ENCODE measurements at places on chromosomes 7 and 10. TPM values are rescaled to one million over a fixed set of nuclear protein-coding genes. Genes with fewer than 3 reads are reported as not detected.

Gene CYP26C1
- total RNA-seq, result not detected

Gene MARCHF5
- 31.8 TPM for total RNA-seq

Gene ADAM22
- total RNA-seq, result 0.34 TPM

Gene TFEC
- total RNA-seq, result not detected

Gene SCIN
- total RNA-seq, result 0.70 TPM

Gene C10orf62
- not detected for total RNA-seq

Gene ASB10
- not detected for total RNA-seq

Gene ZPBP
- total RNA-seq, result not detected

Gene ANKRD30A
- total RNA-seq, result 0.64 TPM

Gene HTR7
- total RNA-seq, result 0.15 TPM

Data from A549 treated with DMSO at 1 μM for 4 hours (cell line).